ENCODE measurements at places on chromosomes 7 and 10.

GRCh38 chr10:17742918-17743317 lies 9.1 kb upstream of the TMEM236 start:
- DNase-seq, result no peak

DNA sequence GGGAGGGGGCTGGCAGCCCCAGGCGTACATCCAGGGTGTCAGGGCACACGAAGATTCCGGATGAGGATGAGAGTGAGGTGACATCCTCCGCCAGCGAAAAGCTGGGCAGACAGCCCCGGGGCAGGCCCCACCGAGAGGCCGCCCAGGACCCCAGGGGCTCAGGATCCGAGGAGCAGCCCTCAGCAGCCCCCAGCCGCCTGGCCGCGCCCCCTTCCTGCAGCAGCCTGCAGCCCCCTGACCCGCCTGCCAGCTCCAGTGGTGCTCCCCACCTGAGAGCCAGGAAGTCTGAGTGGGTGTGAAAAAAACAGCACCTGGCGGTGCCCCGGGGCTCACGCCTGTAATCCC lies 3.2 kb downstream of the GJD4 start:
- DNase-seq, result no peak

- DNase-seq, result no peak
Observed at GRCh38 chr7:35617041-35617440, 77.9 kb downstream of the HERPUD2 start.

DNA sequence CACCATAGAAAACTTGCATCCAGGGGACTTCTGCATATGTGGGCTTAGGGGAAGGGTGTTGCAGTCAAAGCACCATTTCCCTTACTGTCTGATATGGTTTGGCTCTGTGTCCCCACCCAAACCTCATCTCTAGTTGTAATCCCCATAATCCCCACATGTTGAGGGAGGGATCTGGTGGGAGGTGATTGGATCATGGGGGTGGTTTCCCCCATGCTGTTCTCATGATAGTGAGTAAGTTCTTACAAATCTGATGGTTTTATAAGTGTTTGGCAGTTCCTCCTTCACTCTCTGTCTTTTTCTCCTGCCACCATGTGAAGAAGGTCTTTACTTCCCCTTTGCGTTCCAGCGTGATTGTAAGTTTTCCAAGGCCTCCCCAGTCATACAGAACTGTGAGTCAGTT lies 177.4 kb downstream of the ADK start:
- DNase-seq, result no peak

DNA sequence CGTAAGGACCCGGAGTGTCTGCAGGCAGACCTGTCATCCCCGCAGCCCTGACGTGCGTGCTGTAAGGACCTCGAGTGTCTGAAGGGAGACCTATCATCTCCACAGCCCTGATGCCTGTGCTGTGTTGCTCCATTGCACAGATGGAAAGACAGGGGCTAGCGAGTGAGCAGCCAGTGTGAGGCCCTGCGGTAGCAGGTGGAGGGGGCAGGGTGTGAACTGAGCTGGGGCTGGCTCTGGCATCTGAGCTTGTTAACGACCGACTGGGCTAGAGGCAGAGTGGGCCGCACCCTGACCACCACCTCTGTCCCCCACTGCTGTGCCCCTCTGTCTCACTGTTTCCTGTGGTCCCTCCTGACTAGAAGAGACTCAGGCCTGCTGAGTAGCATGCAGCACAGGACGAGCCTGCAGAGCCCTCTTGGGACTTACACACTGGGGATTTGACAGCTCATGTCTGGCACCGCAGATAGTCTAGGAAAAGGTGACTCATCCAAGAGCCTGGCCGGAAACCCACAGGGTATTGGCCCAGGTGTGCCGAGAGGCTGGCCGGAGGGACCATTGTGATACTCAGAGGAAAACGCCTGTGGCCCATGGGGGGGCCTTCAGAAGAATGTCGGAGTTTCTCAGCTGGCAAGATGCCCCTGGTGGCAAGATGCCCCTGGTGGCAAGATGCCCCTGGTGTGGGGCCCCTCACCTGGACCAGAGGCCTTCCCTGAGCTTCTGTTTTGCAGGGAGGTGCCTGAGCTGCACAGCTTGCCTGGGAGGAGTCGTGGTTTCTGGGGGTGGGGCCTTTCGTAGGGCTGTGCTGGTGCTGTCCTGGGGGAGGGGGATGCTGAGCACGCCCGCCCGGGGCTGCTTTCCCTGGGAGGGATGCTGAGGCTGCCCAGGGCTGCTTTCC lies 34.3 kb downstream of the INPP5A start:
- no peak for DNase-seq

- no peak for DNase-seq
Observed at GRCh38 chr7:151376218-151376902, 33.5 kb downstream of the WDR86 start.

- DNase-seq, result no peak
Observed at GRCh38 chr7:124413029-124413428, 352.6 kb downstream of the GPR37 start.

- DNase-seq, result no peak
Observed at GRCh38 chr7:67659091-67659490, 662.5 kb downstream of the TYW1 start.

DNA sequence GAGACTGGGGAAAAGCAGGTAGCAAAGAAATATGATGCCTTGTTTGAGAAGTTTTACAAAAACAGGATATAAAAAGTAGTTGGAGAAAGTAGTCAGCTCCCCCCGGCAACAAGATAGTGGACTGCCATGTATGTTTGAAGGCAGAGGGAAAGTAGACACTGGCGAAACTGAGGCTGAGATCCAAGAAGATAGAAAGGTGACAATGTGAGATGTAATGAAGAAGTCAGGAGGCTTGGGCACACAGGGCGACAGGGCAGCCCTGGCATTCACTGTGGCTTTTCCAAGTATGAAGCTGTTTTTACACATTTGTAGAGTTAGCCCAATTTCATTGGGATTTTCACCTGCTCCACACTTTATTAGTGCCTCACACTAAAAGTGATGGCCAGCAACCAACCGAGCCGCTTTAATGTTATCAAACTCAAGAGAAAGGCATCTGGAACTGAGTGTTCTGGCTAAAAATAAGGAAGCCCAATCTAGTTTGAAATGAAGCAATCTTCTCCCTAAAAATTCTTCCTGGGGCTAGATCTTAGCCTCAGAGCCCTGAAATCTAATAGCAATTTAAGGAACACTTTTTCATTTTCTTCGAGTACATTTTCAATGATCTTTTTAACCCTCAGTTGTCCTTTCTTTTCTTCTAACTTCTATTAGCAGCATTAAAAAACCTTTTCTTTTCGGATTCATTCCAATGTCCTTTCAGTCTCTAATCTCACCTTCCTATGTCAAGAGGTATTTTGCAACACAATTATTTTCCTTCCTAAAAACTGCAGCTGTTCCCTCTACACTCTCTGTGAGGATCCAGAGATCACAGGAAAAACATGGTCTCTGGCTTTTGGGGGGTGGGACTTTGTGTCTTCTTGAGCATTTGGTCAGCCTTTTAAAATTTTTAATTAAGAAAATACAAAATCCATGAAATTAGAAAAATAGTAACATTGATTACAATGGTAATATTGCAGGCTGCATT lies 108.0 kb downstream of the RNLS start:
- DNase-seq, result no peak
